ENCODE measurements at places on chromosomes 13 and 19.

DNA sequence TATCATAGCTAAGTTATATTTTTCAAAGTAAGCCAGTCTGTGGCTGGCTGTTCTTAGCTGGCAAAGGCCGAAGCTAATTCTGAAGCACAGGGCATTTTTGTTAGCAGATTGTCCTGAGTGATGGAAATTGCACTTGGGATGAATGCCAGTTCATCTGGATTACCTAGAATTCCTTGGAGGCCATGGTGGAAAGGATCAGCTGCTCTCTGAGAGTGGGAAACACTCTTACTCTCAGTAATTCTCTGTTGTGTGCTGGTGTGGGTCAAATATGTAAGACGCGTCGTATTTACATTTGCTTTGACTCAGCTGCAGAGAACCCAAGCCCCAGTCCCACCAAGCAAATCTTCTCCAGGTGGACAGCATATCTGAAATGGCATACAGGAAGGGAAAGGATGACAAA, 60.7 kb upstream of the C1QTNF9B start:
- DNase-seq: no peak

- no peak for DNase-seq
These were observed 9.4 kb upstream of the GRAMD1A start for GRCh38 chr19:34990578-34991192.

- DNase-seq: no peak
These were observed 496.7 kb downstream of the COG6 start for GRCh38 chr13:40152145-40152544.

GRCh38 chr19:48689449-48689848, 6.3 kb upstream of the FUT2 start:
- DNase-seq: no peak

DNA sequence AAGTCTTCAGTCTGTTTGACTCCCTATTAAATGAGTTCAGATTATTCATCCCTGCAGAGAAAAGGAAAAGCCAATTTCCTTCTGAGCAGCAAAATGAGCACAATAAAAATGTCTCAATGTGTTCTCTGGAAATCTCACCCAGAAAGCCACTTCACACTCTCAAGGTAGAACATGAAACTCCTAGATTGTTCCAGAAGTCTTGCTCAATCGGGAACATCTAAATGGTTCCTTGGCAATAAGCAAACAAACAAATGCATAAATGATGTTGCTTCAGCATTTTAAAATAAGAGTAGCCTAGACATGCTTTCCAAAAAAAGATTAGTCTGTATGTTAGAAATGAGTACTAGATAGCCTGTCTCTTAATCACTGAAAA, 59.7 kb upstream of the TNFRSF19 start:
- DNase-seq: no peak
